ENCODE measurements at places on chromosomes 4 and X. TPM values are rescaled to one million over a fixed set of nuclear protein-coding genes. Genes with fewer than 3 reads are reported as not detected.

ASB11 gene
- total RNA-seq: not detected

RPS6KA6 gene
- total RNA-seq: not detected

CLNK gene
- 2.0 TPM for total RNA-seq

GIMD1 gene
- total RNA-seq: not detected

SH3D19 gene
- not detected for total RNA-seq

KLB gene
- not detected for total RNA-seq

CXCL3 gene
- not detected for total RNA-seq

SHISA3 gene
- total RNA-seq: 0.38 TPM
